Panc1 (cell line): ENCODE measurements at places on chromosomes 4 and X.
A peak's percentile ranks its signal among the peaks of the same experiment; 100 is the strongest.

GRCh38 chr4:73730867-73731266 lies 9.5 kb upstream of the CXCL8 start:
- DNase-seq = no peak

- no peak for DNase-seq
Measured at GRCh38 chr4:176261018-176261417, 8.0 kb downstream of the ASB5 start.

- DNase-seq = no peak
Measured at GRCh38 chr4:184346682-184347081, 127.7 kb downstream of the IRF2 start.

- no peak for DNase-seq
Measured at GRCh38 chrX:150648296-150648940, 44.8 kb upstream of the MTMR1 start.

DNA sequence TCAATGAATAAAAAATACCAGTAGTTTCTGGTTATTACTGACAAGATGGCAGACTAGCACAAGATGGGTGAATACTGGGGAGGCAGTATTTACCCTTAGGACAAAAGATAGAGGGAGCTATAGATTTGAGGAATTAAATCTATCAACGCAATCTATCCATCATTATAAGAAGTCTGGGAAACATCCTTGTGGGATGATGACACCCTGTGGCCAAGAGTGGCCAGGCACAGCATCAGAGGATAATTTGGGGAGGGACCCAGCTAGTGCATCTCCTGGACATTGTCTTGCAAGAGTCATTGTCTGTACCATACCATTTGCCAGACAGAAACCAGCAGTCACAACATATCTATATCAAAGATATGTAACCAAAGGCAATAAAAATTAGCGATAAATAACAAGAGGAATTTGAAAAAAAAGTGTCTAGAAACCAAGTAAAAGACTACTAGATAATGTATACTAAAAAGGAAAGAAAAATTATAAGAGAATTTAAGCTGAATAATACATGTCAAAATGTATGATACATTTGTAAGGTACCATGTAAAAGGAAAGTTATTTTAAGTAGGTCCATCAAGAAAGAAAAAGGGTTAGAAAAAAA lies 22.9 kb downstream of the KCTD8 start:
- no peak for DNase-seq

- peak; percentile 20 for DNase-seq
Measured at GRCh38 chr4:26459054-26459755, 31.1 kb downstream of the CCKAR start.

DNA sequence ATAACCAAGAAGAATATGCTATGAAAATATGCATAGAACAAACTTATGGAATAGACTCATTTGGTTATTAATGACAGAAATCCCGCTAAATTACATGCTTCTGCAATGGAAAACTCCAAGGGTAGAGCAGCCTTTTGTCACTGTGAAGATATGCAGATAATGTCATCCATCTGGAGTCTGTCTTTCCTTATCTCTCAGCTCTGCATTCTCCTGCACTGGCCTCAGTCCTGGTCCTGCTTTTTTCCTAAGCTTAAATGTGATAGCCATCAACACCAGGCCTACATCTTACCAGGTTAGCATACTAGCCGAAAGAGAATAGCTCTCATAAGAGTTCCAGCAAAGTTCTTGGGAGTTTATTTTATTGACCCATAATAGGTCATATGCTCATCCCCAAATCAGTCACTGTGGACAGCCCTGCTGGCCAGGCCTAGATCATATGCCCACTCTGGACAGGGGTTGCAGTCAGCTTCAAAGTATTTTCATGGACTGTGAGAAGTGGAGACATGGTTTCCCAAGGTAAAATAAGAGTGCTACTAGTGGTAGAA lies 86.5 kb upstream of the LEF1 start:
- no peak for DNase-seq

- no peak for DNase-seq
Measured at GRCh38 chr4:84931274-84931673, 35.2 kb downstream of the WDFY3 start.

DNA sequence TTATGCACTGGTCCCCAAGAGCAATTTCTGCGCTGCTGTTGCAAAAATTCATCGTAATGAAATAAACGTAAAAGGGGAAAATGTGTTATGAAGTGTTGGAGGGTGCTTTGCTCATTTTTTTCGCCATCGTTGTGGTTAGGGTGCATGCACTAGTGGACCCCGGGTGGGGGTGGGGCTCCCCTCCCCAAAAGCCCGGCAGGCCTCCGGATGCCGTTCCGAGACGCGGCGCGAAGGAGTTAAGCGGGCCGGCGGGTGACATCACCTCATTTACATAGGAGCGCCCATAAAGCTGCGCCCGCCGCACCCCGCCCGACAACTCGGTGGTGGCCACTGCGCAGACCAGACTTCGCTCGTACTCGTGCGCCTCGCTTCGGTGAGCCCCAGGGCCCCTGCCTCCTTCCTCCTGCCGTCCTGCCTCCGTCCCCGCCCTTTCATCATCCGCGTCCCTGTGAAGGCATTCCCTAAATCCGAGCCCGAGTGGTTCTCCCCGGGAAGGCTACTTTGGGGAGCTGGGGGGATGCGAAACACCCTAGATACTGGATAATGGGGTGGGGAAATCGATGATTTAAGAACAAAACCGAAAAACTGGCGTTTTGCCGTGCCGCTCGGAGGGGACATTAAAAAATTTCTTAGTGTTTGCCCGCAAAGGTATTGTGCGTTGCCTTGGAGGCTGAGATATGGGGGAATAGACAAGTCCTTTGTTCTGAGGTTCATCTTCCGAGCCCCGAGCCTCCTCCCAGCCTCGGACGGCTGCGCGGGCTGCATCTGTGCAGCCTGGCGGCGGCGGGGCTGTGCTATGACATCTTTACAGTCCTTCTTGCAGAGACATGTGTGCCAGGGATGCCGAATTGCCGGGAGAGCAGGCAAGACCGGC lies at the start of gene TMSB4X:
Gene TMSB4X, plus strand, starts transcription at position 315 of the 874 bp plus-strand sequence.
- DNase-seq = no peak

DNA sequence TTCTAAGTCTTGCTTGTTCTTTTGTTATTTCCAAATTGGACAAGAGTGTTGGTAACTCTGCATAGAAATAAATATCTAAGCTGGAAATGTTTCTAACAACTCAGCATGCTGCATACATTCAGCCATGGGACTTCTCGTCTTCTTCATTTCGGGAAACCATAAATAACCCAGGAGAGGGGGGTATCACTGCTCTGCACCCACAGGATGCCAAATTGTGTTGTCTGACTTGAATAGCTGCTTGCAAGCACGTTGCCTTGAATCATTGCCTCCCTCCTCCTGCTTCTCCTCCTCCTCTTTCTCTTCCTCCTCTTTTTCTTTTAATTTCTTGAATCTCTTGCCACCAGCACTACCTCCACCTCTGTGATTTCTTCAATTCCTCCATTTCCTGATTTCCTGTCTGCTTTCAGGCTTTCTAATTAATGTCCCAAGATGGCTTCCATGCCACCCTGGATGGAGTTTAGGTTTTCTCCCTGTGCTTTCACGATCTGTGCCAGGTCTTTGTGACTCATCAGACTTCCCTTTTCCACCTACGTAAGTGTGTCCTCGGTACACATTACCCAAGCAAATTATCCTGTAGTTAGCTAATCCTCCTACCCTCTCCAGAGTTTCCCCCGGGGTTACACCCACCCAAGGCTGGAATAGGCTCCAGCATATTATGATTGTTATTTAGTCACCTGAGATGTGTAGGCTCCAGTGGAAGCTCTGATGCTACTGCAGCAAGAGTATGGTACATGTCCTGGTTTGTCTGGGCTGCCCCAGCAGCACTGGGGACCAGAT lies 122.6 kb upstream of the VCX3B start:
- DNase-seq = no peak

- no peak for DNase-seq
Measured at GRCh38 chrX:134181275-134181660, 55.7 kb upstream of the CCDC160 start.

DNA sequence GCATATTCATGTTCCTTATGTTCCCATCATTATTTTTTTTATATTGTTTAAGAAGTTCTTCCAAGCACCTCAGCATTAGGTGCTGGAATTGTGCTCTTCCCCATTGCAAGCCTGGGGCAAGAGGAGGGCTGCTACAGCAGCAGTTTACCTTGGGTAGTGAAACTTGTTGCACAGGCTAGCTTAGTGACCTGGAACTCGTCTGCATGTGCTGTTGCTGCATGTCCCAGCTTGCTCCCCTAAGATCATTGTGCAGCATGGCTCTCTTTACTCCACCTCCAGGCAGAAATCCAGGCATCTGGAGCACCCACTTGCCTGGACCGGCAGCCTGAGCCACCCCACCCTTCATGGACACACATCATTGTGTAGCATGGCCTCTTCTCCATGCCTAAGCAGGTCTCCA lies 776.0 kb downstream of the GLUD2 start:
- no peak for DNase-seq

DNA sequence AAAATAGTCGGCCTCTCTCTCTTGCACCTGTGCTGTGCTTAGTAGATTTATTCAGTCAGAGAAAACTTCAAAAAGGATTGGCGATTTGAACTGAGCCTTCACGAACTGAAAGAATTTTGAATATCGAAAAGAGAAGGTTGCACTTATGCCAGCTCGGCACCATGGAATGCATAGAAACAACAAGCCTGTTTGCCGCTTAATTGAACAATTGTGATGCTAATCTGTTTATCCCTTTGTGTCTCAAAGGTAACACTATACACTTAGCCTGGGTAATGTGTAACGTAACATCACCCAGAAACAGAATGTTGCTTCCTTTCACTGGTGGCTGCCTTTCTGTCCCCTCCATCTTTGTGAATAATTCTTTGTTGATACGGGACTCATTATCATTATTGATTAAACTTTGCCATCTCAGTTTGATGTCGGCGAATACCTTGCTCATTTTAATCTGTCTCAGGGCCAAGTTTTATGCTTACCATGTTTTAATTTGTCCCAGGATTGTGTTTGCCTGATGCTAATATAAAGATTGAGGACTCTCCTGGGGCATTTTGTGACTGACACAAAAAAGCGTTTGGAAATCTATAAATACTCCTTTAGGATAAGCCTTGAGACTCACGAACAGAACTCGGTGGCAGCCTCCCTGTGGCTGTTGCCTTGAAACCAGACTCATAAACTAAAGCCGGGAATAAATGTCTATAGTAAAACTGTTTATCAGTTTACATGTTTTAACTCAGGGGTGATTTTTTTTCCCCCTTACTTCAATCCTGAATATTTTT lies 400.5 kb downstream of the RAPGEF2 start:
- no peak for DNase-seq

GRCh38 chr4:77146186-77147078 lies 10.6 kb upstream of the CCNG2 start:
- no peak for DNase-seq

DNA sequence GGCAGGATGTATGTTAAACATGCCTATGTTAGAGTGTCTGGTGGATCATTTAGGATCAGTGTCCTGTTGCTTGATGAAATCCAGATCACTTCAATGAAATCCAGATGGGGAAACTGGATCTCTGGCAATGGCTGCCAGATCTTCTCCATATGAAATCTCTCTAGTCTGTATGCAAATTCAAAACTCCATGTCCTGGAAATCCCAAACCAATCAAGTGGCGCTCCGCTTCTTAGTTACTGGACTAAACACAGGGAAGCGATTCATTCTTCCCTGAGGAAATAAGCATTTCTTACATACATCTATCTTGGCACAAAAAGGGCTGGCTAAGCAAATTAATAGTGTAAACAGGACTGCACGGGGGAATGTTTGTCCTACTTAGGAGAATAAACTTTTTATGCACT lies 94.9 kb downstream of the HDAC8 start:
- no peak for DNase-seq

DNA sequence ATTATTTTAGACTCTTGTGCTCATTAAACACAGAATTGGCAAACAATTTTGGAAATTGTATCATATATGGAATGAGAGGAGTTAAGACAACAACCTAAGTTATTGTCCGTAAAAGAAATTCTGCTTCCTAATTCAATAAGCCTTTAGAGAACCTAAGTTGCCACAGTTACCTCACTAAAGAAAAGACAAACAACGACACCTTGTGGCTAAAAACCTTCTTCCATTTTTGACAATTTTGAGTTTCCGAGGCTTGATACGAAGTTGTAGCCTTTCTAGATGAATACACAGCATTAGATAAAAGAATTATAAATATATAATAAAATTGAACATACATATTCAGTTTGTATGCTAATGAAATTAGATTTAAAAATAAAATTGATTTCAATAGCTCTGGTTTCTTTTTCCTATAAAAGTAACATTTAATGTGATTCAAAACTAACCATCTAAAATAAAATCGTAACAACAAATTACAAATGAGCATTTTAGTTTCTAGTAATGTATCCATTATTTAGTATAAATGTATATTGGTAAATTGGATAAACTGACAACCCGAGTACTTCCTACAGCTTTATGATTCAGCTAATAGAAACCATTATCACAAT lies 275.1 kb downstream of the GPM6A start:
- DNase-seq = peak; percentile 62

DNA sequence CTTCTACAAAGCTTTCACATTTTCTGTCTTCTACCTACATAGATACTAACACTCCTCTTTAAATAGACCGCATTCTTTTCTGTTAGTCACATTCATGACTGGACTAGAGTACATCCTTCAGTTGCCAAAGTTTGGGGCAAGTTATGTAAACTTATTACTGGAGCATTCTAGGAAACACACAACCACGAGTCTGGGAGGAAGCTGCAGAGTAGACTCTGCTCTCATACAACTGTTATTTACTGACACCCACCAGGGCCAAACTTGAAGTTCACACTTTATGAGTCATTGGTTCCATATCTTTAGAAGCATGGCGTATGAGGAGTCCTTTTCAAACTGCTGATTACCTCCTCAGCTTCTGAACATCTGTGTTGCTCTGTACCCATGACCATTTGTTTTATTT lies 87.0 kb downstream of the RNF150 start:
- no peak for DNase-seq

GRCh38 chr4:180688480-180688879 lies 1554.7 kb upstream of the TENM3 start:
- DNase-seq = no peak

- DNase-seq = no peak
Measured at GRCh38 chrX:16931371-16931770, 15.1 kb upstream of the REPS2 start.

DNA sequence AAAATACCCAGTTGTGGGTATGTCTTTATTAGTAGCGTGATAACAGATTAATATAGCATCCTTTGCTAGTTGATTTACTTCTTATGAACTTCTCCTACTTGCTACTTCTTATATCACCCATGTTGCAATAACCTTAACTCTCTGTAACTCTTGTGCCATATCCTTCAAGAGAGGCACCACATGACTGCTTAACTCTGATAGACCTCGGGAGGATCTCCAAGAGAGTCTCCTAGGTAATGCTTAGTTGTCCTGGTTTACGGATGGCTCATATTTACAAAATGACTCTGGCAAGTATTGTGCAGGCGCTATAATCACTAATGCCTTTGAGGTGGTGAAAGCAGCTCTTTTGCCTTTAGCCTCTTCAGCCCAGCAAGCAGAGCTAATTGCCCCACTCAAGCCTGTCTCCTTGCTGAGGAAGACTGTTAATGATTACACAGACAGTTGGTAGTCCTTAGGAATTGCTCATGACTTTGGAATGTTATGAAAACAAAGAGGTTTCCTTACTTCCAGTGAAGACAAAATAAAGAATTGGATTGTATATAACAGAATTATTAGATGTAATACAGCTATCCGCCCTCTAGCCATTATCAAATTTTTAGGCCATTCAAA lies 1305.8 kb downstream of the PCDH7 start:
- DNase-seq = no peak

- no peak for DNase-seq
Measured at GRCh38 chrX:72203421-72203820, 21.9 kb downstream of the PIN4 start.

- no peak for DNase-seq
Measured at GRCh38 chr4:1978741-1979476, 29.9 kb downstream of the NELFA start.

- no peak for DNase-seq
Measured at GRCh38 chr4:165716472-165716871, 156.6 kb upstream of the TLL1 start.
